ENCODE measurements at places on chromosomes 6 and 20.

DNA sequence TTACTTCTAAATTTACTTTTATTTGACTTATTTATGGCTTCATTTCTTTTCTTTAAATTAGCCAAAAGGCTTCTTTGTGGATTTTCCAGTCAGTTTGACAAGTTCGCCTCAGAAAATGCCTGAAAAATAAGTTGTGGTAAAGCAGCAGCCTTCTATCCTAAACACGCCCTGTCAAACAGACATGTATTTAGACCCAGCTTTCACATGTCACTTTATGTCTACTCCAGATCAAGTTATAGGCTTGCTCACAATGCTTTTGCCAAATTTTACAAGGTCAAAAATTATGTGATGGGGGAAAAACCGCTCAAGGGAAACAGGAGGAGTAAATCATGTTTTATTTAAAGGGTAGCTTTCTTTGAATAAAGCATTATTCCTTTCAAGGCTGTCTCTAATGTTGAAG is 615.0 kb downstream of the HDGFL1 start:
- DNase-seq: no peak

DNA sequence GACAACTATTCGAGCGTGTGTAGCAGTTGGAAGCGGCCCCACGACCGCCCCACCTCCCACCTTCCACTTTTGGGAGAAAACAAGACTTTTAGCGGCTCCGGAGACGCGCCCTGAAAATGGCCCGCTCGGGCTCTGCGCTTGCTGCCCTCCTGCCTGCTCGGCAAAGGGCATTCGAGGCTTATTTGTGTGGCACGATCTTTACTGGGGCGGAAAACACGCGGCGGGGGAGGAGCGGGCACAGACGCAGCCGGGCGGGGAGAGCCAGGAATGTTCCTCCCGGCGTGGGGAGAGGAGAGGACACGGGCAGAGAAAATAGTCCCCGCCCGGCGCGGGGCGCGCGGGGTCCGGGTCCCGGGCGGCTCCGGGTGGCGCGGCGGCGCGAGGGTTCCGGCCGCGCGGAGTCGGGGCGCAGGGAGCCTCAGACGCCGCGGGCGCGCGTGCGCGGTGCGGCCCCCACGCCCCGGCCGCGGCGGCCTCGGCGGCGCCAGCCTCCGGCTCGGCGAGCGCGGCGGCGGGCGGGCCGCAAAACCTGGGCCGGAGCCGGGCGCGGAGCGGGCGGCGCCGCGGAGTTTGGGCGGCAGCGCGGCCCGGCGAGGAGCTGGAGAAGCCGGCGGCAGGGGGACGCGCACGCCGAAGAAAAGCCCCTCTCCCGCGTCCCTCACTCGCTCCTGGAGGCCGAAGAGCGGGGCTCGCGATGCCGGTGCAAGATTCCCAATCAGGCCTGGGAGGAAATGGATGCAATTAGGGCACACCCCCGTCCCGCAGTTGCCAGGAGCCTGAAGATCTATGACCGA is 90.0 kb upstream of the ARID1B start:
- DNase-seq: peak; percentile 71

GRCh38 chr20:53706466-53707370 is 113.1 kb upstream of the ZNF217 start:
- no peak for DNase-seq

GRCh38 chr6:352896-353470 is 38.6 kb upstream of the IRF4 start:
- DNase-seq: no peak

DNA sequence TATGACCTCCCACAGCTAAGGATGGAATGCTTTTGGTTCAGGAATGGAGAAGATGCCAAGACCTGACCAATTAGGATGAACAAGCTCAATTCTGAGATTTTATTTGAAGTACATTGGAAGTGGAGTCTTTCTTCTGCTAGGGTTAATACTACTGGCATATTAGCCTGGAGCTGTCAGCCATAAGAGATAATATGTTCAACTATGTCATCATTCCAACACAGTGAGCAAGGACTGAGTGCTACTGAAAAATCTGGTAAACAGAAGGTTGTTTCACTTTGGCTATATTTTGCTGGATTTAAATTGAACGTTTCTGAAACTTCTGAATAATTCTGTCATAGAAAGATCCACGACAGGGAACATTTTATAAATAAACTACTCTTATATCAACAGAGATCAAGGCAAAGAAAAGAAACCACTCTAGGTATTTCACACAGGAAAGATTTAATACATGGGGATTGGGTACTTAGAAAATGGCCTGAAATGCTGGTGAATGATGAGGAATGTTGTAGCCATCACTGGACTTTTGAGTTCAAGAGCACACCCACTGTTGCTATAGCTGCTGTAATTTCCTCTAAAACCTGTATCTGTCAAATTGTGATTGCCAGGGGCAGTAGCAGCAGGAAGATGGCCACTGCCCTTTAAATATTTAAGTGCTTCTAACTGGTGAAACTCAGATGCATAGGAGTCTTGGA is 200.5 kb downstream of the PLCB4 start:
- no peak for DNase-seq

- no peak for DNase-seq
Observed at GRCh38 chr6:7154341-7155139, 46.8 kb downstream of the RREB1 start.

GRCh38 chr20:57438552-57438951 is 47.4 kb downstream of the RBM38 start:
- no peak for DNase-seq

- no peak for DNase-seq
Observed at GRCh38 chr20:40592941-40593340, 96.1 kb downstream of the MAFB start.

DNA sequence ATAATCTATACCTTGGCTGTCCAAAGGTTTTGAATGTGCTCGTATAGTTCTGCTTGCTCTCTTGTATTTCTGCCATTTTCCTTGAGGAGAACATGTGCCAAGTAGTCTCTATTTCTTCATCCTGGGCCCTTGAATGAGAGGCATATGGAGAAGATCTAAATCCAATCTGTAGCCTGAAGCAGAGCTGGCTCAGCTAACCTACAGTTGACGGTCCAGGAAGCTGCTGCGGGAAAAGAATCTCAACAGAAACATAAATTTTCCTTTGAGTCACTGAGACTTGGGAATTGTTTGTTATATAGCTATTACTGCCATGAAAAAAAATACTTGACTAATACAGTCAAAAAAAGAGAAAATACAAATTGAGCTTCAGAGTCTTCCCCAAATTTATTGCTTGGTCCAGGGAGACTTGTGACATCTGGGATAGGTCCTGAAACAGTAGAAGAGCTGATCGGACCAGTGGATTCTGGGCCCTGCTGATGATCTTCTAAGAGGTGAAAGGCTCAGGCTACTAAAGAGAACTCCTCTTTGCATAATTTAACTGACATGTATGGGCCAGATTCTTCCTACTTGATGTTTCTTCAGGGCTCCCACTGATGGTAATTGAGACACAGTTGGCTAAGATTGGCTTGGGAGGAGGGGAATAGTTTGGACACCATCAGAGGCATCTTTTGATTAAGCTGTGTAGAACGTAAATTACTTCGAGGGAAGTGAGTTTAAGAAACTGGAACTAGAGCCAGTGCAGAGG is 29.9 kb upstream of the PLCB4 start:
- DNase-seq: no peak

DNA sequence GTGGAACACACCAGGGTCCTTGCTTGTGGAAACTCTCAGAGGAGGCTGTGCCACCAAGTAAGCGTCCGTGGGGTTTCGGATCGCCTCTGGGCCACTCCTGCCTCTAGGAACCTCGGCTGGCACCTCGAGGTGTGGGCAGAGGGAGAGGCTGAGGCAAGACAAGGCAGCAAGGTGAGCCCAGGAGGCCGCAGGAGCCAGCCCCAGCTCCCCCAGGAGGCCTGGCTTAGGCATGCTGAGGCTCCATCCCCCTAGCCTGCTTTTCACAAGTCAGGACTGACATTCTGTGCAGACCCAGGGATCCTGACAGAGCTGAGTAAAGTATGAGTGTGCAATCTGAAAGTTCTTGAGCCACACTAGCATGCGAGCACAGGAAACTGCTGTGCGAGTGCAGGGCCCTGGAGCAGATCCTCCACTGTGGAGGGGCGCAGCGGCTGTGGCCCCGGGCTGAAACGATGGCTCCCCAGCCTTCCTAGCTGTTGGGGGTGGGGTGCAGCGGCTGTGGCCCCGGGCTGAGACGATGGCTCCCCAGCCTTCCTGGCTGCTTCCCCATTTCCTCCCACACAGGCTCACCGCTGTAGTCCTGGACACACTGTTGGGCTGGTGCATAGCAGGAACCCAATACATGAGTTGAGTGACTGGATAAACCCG is 75.2 kb upstream of the CD93 start:
- no peak for DNase-seq

DNA sequence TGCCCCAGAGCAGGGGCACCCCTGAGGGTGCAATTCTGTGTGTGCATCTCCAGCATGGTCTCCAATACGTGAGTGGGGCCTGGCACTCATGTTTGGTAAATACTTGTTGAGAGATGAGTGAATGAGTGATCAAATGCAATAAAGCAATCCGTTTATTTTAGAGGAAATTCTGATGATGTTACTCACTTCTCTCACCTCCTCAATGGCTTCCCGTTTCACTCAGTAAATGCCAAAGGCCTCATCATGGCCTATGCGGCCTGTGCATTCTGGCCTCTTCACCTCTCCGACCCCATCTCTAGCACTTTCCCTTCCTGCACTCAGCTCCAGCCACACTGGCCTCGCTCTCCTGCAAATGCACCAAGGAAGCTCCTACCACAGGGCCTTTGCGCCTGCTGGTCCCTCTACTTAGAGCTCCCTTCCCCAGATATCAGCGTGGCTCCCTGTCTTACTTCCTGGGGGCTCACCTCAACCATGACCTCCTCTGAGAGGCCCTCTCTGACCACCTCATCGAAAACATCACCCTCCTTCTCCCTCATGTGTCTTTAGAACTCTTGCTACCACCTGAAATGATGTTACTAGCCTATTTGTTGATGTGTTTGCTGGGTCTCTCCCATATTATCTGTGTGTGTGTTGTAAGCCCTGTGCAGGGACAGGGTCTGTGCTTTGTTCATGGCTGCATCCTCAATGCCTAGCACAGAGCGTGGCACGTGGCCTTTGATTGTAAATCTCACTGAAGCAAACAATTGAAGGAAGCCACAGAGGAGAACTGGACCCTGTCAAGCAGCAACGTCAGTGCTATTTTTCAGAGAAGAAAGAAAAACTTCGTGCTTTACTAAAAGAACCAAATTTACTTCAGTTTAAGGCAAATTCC is 42.6 kb downstream of the RAB44 start:
- DNase-seq: no peak

GRCh38 chr20:51001430-51002265 is 21.3 kb downstream of the KCNG1 start:
- no peak for DNase-seq

DNA sequence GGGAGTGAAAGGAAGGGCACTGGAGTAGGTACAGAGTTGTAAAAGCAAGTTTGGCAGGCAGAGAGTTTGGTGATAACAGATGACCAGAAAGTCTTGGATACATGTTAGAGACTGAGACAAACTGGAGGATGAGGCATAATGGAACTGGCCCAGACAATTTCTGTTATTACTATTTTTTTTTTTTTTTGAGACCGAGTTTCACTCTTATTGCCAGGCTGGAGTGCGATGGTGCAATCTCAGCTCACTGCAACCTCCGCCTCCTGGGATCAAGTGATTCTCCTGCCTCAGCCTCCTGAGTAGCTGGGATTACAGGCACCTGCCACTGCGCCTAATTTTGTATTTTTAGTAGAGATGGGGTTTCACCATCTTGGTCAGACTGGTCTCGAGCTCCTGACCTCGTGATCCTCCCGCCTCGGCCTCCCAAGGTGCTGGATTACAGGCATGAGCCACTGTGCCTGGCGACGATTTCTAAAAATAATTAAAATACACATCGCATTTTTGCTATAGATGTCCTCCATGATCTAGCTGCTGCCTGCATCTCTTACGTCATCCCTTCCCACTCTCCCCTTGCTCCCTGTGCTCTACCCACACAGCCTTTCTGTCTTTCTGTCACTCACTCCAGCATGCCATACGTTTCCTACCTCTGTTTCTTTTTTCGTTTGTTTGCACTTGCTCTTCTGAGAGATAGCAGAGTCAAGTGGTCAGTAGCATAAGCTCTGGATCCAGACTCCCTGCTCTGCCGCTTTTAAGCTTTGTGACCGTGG is 23.5 kb downstream of the MAPK14 start:
- no peak for DNase-seq

- DNase-seq: no peak
Observed at GRCh38 chr6:170080169-170080827, 210.6 kb downstream of the DLL1 start.

DNA sequence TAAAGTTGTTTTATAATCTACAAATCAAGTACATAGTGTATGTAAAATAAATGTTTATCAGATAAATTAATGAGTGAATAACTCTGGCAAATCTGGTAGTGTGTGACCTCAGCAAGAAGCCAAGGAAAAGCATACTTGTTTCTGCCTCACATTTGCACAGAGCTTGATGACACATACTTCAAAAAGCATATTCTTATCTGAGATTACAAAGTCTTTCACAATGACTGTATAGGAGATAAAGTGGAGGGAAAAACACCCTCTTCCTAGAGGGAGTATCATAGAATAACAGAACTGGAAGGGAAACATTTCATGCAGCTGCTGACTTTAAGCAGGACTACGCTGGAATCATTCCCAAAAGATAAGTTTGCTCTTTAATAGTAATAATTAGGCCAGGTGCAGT is 28.1 kb upstream of the AKAP7 start:
- DNase-seq: no peak

DNA sequence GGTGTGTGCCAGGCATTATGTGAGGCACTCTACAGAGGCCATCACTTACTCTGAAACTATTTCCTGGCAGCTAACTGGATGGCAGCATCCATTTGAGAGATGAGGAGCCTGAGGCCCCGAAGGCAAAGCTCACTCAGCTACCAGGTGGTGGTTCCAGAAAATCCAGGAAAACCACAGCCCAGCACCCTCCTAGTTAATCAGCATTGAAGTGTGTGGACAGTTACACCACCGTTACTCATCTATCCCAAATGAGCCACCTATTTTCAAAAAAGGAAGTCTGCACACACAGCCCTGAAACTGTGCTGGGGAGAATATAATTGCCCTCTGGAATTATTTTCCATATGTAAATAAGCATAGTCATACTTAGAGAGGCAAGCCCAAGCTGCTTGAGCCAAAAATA is 67.4 kb downstream of the CNBD2 start:
- DNase-seq: no peak

DNA sequence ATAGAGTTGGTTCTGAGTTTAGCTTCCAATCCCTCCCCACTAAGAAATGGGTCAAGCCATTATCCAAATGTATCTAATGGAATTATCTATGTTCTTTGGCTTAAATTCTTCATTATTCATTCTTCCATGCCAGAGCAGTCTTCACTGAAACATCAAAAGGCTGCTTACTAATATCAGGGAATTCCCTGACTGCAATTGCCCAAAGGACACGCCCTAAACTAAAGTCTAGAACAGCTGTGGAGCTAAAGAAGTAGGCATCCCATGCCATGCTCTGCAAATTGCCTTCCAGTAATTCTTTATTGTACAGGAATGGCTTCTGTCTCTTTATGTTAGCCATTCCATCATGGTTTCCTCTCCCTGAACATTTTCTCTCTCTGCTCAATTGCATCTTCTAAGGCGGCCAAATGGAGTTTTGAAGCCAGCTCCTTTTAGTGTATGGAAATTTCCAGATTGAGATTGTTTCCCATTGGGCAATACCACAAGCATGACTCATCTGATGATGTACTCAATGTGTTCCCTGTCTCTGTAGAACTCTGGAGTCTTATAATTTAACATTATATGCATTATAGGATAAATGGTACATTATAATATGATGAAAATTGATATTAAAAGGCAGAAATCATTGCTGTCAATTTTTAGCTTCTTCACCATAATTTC is 28.8 kb upstream of the TSHZ2 start:
- DNase-seq: no peak
